Cardiac fibroblast (primary cell): ENCODE measurements at places on chromosomes 2 and 18.

DNA sequence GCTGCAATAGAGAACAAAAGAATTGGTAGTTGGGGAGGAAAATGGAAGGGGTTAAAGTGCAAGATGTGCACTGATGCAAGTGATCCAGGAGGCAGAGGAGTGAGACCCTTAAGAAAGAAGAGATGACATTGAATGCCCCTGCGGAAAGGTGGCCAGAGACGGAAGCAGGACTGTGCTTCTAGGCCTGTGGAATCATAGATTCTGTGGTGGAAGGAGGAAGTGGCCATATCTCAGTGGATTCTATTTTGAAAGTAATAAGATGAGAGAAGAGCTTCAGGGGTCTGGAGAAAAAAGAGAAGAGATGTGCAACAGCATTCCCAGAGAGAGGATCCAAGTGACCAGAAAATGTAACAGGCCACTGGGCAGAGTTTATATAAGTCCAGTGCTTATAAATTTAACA lies 18.6 kb upstream of the GYPC start:
- DNase-seq: no peak

DNA sequence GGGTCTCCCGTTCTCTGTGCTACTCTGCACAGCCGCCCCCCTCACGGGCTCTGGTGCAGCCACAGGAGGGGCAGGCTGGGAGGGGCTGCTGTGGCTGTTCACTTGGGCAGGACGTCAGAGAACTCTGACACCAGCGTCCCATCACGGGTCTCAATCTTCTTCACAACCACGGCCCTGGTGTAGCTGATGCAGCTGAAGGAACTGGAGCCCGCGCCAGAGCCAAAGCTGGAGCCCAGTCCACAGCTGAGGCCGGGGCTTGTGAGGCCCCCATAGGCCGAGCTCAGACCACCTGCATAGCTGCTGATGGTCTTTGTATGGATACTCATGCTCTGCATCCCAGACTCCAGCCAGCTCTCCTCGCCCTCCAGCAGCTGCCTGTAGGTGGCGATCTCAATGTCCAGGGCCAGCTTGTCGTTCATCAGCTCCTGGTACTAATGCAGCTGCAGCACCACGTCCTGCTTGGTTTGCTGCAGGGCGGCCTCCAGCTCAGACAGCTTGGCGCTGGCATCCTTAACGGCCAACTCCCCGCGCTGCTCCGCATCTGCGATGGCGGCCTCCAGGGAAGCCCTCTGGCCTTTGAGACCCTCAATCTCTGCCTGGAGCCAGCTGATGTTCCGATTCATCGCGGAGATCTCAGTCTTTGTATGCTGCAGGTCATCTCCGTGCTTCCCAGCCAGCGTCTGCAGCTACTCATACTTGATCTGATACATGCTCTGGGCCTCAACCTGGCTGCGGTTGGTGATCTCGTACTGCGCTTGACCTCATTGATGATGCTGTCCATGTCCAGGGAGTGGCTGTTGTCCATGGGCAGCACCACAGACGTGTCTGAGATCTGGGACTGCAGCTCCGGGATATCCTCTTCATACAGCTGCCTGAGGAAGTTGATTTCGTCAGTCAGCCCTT lies 7.4 kb upstream of the DUSP19 start:
- peak; percentile 67 for DNase-seq

- DNase-seq: peak; percentile 55
These were observed 126.9 kb upstream of the DAPL1 start for GRCh38 chr2:158668001-158668765.

GRCh38 chr2:170817093-170818035 lies 677 bp downstream of the GAD1 start:
- DNase-seq: peak; percentile 38

DNA sequence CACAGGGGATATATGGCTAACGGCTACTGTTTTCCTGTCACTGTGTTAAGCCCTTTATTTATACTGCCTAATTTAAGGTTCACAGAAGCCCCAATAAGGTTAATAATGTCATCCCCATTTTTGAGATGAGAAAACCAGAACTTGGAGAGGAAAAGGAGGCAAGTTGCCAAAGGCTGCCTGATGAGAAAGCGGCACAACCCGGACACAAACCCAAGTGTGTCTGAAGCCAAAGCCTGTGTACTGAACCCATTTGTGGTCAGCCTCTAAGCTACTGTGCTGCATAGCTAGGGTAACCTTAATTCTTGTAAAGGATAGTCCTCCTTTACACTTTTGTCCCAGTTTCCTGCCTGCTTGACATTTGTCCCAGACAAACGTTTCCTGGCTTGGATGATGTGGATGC lies 954.7 kb upstream of the FANCL start:
- no peak for DNase-seq

GRCh38 chr2:187312718-187313282 lies 135.3 kb downstream of the CALCRL start:
- no peak for DNase-seq

GRCh38 chr2:10208736-10209135 lies 86.2 kb downstream of the RRM2 start:
- no peak for DNase-seq

- DNase-seq: no peak
These were observed 10.5 kb upstream of the NOL10 start for GRCh38 chr2:10700078-10700803.

DNA sequence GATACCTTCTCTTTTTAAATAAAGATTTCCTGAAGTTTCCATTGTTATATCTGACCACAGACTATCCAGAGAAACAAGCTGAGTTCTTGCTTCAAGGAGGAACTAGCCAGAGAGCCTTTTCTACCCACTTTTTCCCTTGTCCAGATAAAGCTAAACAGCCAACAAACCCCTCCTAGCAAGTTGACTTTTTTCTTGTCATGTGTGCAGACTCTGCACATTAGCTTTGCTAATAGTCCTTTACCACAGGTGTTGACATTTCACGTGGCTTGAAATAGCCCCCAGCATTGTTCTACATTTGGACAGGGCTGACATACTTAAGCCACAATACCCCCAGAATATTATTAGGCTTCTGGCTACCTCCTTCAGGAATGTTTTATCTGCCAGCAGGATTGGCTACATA lies 40.7 kb downstream of the PCBP1 start:
- DNase-seq: no peak

DNA sequence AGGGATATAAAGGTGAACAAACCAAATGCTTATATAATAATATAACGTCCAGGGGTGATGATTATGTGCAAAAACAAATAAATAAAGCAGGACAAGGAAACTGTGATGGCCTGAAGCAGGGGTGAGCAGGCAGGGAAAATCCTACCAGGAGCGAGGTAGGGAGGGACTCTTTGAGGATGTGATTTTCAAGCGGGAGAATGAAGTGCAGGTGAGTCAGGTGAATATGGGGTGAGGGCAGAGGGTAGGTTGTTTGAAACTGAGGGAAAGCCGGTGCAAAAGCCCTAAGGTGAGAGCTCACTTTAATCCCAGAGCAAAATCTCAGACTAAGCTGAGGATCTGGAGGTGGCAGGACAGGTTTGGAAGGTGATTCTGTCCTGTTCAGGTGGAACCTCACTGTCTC lies 40.7 kb downstream of the CYP26B1 start:
- no peak for DNase-seq
